ENCODE measurements at places on chromosomes 11 and 22.

GRCh38 chr11:119975561-119976152, 162.3 kb downstream of the TRIM29 start:
- peak; percentile 84 for DNase-seq

DNA sequence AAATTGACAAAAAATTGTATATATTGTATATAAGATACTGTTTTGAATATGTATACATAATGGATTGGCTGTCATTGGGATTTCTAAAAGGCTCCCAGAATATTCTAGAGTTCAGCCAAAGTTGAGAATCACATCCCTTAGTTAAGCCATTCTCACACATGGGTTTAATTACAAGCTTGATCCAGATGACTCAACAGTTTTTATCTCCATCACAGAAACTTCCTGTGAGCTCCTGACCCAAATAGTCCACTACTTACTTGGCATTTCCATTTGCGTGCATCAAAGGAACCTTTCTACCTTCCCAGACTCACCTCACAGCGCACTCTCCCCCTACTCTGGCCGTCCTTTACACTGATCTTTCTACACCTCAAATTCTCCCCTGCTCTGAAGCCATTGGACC, 184.8 kb upstream of the ARHGAP20 start:
- DNase-seq, result no peak

DNA sequence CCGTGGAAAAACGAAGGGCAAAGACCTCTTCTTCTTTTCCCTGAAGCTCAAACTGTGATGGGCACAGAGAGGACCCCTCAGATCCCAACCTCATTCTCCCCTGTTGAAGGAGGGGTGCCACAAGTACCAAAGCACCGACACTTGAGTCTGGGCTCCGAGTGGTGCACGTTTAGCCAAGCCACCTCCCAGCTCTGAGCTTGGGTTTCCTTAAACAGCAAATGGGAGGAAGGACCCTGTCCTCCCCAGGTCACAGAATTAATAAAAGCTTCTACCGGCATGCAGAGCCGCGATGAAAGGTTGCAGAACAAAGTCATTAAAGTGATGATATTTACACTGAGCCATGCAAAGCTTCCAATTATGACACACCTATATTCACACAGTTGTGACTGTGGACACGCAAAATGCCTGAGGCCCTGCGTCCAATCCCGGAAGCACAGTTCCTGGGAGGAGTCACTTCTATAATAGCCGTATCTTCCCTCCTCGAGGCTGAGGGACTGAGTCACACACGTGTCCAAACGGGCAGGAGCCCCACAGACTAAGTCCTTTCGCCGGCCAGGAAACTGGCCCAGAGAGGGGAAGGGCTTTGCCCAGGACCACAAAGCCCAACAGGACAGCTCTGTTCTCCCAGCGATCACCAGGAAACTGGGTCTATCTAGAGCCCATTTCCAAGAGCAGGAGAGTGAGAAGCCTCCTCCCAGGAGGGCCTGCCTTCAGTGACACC, 922 bp upstream of the CSNK1E start:
- peak; percentile 48 for DNase-seq

DNA sequence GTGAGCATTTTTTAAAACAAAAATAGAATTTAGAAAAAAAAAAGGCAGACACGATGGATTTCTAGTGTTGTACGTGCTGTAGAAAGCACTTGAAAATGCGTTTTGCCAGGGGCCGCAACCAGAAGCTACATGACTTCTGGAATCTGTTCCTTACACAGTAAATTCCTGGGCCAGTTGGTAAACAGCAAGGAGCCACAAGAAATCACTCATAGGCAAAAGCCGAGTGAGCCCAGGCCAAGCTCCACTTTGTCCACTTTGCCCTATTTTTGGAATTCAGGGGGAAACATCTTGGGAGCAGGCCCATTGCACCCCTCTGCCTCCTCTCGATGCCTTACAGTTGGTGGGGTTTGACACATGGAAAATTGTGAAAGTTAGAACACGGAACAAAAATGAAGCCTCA, 4.1 kb upstream of the CELSR1 start:
- no peak for DNase-seq

DNA sequence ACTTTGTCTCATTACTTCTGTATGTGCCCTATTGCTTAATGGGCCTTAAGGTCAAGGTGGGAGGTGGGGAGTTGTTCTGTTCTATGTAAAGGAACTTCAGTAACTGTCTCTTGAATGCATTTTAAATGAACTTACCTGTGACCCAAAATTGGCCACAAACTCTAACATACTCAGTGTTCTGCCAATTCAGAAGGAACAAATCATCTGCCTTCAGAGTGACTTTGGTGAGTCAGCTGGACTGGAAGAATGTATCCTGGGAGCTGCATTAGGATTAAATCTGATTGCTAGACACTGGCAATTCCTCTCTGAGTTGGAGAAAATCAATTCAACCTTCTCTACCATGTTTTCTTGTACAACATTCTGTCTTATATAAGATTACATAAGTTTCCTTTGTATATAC, 1104.8 kb downstream of the DLG2 start:
- DNase-seq, result no peak

DNA sequence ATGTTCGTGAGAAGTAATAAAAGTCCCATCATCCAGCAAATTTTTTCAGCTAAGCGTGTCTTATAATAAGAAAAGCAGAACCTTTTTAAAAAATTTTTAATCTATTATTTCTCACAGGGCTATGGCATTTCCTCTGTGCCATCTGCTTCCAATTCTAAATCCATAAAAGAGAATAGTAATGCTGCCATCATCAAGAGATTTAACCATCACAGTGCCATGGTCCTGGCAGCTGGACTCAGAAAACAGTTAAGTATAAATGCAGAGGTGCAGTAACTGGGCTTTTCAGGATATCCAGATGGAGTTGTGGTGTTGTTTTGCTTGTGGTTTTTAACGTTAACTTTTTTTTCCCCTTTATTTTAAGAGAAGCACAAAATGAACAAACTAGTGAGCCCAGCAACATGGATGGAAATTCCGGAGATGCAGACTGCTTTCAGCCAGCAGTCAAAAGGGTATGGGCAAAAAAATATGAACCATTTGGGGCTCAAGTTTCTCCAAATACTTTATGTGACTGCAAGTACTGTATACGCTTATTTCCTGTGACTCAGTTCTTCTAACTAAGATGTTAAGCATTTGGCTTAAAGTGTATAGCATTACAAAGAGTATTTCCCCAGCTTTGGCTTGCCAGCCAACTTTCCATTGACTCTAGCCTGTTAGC, 25.2 kb downstream of the GTF2H1 start:
- no peak for DNase-seq

DNA sequence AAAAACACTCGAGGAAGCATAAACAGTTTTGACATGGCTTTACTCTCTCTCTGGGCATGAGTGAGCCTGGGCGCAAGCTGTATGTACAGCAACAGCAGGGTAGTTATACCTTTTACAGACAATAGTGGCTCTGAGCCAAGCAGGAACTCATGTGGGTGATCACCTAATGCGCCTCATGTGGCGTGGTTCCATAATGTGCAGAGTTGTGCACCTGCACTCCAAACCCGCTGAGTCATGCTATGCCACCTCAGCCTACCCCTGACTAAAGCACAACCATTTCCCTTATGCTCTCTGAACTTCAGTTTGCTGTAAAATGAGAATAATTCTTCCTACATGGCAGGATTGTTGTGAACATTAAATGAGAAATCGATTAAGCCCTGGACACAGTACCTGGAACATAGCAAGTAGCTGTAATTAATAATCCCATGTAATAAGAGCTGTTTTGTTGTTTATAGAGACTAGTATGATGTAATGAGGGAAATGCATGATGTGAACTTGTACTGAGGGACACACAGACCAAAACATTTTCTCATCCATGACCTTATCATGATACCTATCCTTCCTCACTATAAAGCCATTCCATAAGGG, 71.6 kb downstream of the CCDC34 start:
- no peak for DNase-seq

DNA sequence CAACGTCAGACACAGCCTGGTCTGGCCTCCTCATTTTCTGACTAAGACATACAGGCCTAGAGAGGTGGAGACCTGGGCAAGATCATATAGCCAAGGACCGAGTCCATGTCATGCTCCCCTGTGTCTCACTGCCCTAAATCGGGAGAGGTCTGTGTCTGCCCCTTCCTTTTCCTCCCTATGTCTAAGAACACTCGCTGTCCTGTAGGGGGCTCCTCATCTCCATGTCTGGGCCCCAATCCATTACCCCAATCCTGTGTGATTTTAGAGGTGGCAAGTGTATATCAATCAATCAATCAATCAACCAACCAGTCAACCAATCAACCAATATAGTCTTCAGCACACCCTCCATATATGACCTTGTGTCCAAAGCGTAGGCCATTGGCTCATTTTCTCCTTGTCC, 125.7 kb downstream of the KIRREL3 start:
- no peak for DNase-seq

DNA sequence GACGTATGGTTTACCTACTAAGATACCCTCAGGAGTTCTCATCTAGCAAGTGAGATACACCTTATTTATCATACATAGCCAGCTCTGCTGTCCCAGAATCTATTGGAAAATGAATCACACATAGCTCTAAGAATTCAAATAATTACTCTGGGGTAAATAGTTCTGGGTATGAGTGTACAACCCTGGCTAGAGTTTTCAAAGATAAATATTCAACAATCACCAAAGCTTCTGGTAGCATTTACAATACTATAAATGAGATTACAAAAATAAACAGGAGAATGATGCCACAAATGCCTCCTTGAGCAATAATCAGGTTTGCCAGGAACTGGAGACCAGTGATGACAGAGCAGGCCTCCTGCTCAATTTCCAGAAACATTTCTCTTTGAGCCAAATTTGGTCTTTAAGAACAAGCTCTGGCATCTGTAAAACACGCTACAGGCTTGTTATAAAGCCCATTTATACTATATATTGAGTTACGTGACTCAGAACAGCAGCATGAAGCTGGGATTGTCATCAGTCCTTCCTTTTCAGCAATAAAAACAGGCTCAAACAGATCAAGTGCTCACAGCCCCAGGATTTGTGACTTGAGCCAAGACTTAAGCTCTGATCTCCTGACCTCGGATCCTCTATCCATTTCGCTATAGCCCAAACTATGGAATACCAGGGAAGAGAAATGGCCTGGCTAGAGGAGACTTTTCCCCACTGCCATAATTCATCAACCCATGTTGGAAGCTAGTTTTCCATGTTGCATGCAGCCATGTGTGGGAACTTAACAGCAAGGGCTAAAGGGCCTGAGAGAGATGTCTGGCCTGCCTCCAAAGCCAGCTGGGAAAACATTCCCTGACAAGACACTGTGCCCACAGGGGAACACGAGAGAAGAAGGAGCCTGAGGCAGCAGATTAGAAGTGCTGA, 19.7 kb downstream of the RAB30 start:
- no peak for DNase-seq

DNA sequence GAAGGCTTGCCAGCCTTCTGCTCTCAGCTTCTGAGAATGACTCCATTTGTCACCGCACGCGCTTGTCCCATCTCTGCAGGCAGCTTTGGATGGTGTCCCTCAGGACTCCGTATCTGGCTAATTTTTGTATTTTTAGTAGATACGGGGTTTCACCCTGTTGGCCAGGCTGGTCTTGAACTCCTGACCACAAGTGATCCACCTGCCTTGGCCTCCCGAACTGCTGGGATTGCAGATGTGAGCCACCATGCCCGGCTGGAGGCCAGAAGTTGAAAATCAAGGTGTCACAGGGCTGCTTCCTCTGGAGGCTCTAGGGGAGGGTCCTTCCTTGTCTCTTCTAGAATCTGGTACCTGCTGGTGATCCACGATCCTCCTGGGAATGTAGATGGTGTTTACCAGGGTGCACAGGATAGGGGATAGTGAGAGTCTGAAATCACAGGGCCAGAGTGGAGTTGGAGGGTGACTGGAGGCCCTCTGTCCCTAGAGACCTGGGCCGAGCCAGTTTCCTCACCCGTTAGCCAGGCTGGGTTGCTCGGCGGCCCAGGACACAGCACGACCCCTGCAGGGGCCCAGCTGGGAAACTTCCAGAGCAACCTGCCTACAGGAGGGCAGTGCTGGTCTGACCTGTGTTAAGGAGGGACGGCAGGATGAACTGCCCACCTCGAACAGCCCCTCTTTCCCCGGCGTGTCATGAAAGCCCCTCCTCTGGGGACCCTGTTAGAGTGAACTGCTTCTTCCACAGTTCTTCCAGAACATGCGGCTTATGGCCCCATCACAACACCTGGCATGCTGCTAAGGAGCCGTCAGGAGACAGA, 48.9 kb upstream of the SHANK2 start:
- no peak for DNase-seq
